AG09309 (cell line): ENCODE measurements at places on chromosomes 2 and 18.

DNA sequence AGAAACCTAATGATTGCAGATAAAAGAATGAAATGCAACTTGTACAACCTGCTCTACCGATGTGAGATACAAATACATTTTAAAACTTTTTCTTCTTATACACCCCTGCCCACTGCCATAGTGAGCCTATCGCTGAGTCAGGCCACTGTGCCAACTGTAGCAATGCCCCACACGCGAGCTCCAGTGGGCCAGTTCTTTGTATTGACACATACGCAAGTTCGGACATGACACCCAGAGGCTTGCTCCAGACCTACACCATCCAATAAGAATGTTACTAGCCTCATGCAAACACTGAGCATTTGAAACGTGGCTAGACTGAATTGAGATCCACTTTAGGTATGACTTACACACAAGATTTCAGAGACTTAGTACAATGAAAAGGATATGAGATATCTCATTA lies 340.1 kb downstream of the ARHGAP15 start:
- DNase-seq = no peak

DNA sequence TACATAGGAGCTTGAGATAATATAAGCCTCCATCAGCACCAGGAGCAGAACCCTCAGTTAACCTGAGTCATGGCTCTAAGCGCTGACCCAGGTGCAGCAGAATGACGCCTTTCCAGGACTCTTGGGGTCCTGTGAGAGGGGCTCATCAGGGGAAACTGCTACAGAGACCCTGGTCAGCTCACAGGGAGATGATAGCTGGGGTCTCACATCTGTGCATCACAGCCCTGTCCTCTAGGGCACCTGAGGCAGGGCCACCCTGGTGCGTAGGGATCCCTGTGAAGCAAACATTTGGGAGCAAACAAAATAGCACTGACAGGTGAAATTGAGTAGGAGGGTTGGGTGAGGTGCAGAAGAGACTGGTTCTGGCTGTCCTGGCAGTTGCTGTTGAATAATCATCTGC lies 219.2 kb downstream of the SH3RF3 start:
- DNase-seq = no peak

GRCh38 chr2:128369602-128370467 lies 51.2 kb upstream of the HS6ST1 start:
- DNase-seq = no peak

- DNase-seq = no peak
Observed at GRCh38 chr18:26839609-26840008, 25.9 kb downstream of the AQP4 start.

- peak; percentile 63 for DNase-seq
Observed at GRCh38 chr18:58321986-58322385, 278.0 kb downstream of the NEDD4L start.

DNA sequence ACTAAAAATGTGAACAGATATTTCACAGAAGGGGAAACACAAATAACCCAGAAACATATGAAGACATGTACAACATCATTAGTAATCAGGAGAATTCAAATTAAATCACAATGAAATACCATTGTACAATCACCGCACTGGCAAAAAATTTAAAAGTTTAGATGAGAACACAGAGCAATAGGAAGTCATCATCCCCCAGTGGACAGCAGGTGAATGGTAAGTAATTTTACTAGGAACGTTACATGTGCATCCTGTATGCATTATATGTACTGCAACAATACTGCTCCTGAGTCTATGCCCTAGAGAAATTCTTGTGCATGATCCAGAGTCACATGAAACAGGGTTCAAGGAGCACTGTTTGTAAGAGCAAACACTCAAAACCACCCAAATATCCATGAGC lies 713.8 kb downstream of the NRXN1 start:
- DNase-seq = no peak

DNA sequence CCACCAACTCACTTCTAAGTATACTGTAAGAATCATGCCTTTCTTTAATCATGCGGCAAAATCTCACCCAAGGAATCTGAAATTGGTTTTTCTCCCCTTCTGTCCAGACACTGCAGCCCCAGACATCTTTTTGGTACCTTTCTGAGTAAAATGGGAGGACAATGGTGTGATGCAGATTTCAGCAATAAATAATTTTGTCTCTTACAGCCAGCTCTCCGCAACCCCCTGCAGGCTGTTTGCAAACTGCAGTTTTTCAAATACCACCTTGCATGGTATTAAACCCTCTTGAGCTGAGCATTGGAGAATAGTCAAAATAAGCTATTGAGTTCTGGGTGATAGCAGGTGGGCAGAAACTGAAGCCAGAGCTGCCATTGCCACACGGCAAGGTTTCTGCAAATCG lies 32.2 kb downstream of the GPR39 start:
- no peak for DNase-seq

- no peak for DNase-seq
Observed at GRCh38 chr2:172340394-172340793, 87.0 kb upstream of the ITGA6 start.

DNA sequence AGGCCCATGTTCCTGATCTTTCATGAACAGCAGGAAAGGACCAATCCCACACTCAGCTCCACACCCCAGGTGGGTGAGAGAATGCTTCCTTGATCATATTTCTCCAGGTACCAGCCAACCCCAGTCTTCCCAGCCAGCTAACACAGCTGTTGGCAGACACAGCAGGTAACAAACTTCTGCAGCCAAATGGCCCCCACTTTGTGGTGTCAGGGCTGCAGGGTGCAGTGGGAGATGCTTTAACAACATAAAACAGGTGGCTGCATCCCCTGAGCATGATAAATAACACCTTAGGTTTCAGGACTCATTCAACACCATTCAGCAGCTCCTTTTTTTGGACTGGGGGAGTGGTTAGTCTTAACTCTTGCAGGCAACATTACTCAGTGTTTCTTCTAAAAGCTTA lies 76.7 kb upstream of the ACAA2 start:
- DNase-seq = no peak

DNA sequence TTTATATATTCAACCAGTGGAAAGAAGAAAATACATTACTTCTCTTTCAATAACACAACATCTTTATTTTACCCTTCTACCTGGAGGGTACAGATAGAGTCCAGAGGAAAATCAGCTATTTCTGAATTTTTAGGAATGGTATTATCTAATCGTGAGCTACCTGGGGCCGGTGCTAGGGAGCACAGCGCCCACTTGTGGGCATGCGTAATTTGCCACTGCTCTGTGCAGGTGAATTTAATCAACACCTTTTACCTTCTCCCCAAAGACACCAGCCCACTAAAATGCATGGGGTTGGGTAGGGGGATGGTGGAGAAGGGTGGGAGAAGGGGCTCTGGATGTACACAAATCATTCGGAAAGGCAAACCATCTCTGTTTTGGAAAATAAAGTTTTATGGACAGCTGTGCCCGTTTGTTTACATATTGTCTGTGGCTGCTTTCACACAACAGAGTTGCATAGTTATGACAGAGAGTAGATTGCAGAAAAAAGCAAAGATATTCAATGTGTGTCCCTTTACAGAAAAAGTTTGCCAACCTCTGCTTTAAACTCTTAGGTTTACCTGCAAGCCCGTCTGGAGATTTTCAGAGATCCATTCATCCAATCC lies 51.5 kb upstream of the DCC start:
- no peak for DNase-seq

DNA sequence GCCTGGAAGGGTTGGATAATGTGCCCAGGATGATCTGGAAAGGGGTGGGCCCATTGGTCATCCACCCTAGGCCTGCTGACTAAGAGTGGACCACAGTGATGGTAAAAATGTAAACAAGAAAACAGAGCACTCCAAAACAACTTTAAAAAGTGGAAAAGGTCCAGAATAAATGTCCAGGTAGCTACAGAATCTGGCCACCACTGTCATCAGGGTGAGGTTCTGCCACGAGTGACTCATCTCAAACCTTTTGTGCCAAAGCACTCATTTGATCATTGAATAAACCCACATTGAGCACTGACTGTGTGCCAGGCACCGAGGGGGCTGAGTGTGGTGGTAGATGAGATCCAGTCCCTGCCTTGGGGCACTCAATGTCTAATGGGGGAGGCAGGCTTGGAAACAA lies 64.9 kb downstream of the EMX1 start:
- no peak for DNase-seq

GRCh38 chr18:8045884-8046281 lies 478.8 kb downstream of the PTPRM start:
- DNase-seq = no peak
